ENCODE measurements at places on chromosomes 6 and 20. TPM values are rescaled to one million over a fixed set of nuclear protein-coding genes. Genes with fewer than 3 reads are reported as not detected.

MOG gene
- not detected for total RNA-seq

TXLNB gene
- not detected for total RNA-seq

LY6G6D gene
- total RNA-seq, result not detected

MANEA gene
- total RNA-seq, result 2.6 TPM

MTFR2 gene
- total RNA-seq, result 0.78 TPM

CASP8AP2 gene
- 10.1 TPM for total RNA-seq

SOBP gene
- 3.1 TPM for total RNA-seq

LCA5 gene
- total RNA-seq, result 7.8 TPM

SCRT2 gene
- total RNA-seq, result not detected

DNMT3B gene
- 6.5 TPM for total RNA-seq

TUBB1 gene
- not detected for total RNA-seq

MYB gene
- not detected for total RNA-seq

MUC21 gene
- not detected for total RNA-seq

ATP9A gene
- 16.8 TPM for total RNA-seq

LPA gene
- 0.52 TPM for total RNA-seq

SLC17A3 gene
- total RNA-seq, result not detected

RAET1L gene
- not detected for total RNA-seq

OR12D3 gene
- total RNA-seq, result not detected
